NCI-H2081 (cell line): ENCODE measurements at places on chromosomes 2 and 18.
A peak's percentile ranks its signal among the peaks of the same experiment; 100 is the strongest.

- DNase-seq = no peak
Measured at GRCh38 chr2:128452024-128452411, 133.3 kb upstream of the HS6ST1 start.

DNA sequence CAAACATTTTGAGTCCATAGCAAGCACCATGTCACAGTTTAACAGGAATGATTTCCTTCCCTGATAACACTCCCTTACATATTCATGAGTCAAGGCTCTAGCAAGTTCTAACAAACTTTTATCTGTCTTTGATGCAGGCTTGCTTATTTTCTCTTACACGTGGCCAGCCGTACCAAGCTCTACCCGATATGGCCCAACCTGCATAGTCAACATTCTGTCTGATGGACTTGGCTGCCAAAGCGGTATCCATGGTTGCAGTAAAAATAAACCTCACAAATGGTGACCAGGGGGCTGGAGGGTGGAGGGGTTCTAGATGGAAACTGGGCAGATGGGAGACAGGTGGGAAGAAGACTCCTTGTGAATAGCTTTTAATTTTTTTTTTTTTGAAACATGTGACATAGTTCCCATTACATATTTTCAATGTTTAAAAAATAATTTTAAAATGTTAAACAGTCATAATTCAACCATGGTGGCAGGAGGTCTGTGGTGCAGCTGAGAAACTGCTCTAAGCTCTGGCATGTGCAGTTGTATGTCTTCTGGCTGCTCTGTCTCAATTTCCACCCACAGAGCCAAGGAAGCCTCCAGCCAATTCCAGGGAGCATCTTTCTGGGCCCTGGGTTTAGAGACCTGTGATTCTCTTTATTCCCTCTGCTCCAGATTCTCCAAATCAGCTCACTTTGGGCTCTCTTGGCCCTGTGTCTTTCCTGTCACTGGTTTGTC is 20.7 kb upstream of the CXCR1 start:
- DNase-seq = no peak

DNA sequence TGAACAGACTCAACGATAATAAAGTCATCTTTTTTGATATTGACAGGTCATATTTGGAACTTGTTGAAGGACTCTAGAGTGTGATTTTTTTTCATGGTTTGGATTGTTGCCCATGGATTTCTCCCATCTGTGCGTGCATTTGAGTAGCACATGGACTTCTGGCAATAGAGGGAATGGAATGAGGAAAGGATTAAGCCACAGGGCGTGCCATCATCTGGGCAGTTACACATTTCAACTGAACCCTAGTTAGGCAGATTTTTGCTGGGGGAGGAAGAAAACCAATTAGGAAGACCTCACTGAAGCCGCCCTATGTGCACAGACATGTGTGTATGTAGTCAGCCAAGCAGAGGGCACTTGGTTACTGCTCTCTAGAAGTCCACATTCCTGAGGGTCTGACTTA is 72.6 kb downstream of the TPGS2 start:
- no peak for DNase-seq

GRCh38 chr2:98881153-98881650 is 54.8 kb downstream of the CRACDL start:
- DNase-seq = no peak

DNA sequence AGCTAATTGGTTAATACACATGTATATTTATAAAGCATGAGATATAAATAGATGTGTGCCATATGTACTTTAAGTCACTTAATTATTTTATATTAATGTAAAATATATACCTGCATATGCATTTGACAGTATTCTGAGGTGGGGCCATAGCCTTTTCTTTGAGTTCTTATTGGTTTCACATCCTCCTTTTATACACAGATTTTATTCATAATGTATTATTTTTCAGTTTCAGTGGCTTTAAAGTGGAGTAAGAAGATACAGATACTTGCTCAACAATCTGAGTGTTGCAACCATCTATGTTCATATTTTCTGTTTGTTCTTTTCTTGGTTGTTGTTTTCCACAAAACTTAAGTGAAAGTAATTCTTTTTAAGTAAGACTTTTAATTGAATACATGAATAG is 436.5 kb downstream of the RND3 start:
- DNase-seq = no peak

- no peak for DNase-seq
Measured at GRCh38 chr2:162044586-162044985, 29.4 kb downstream of the DPP4 start.

DNA sequence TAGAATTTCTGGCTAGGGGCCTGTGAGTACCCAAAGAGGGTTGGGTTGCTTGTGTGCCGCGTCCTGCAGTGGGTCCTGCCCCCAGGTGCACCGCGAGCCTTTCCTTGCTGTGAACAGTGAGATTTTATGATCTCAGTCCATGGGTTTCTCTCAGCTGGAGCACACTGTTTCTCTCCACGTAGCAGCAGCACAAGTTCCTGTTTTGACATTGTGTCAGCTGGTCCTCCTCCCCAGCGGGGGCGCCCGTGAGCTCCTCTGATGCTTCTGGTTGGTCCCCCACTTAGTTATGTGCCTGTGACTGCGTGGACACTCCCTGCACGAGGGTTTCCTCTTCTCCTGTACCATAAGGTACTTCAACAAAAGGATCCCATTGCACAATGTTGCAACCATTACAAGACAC is 29.8 kb downstream of the TSHZ1 start:
- DNase-seq = no peak

- DNase-seq = no peak
Measured at GRCh38 chr2:176115883-176116813, at the start of gene HOXD10. Gene HOXD10, plus strand, starts transcription at chr2:176116778. Its CDS starts 56 bp downstream, at chr2:176116834.

- DNase-seq = no peak
Measured at GRCh38 chr18:28690836-28691495, 514.0 kb upstream of the CDH2 start.

- DNase-seq = no peak
Measured at GRCh38 chr2:155157711-155158110, 459.2 kb downstream of the KCNJ3 start.

DNA sequence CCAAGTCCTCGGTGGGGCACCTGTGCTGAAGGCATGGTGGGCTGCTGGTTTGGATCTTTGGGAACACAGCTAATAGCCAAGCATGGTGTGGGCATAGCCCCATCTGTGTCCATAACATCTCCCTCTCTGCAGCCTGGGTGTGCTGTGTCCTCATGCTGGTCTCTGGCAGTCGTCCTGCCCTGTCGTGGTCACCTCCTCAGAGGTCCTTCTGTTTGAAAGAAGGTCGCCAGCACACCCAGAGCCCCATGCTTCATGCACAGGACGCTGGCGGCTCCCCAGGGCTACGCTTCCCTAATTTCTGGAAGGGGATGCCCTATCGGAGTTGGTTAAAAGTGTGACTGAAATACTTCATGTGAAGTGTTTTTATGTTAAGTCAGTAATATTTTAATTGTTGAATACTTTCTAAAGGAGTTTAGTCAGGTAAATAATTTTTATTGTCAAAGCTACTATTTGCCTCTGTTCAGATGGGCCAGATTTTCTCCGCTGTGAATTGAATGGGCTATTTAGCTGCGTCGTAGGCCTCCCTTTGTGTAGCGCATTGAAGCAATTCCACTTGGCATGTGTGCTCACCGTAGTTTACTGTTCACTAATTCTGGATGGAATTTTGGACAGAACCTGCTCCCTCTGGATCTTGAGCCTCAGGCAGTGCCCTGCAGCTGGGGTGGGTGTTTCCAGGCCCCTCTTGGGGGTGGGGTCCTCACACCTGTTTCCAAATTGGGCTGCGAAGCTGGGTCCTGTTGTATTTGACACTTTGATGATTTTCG is 81.9 kb downstream of the WDSUB1 start:
- peak; percentile 28 for DNase-seq

DNA sequence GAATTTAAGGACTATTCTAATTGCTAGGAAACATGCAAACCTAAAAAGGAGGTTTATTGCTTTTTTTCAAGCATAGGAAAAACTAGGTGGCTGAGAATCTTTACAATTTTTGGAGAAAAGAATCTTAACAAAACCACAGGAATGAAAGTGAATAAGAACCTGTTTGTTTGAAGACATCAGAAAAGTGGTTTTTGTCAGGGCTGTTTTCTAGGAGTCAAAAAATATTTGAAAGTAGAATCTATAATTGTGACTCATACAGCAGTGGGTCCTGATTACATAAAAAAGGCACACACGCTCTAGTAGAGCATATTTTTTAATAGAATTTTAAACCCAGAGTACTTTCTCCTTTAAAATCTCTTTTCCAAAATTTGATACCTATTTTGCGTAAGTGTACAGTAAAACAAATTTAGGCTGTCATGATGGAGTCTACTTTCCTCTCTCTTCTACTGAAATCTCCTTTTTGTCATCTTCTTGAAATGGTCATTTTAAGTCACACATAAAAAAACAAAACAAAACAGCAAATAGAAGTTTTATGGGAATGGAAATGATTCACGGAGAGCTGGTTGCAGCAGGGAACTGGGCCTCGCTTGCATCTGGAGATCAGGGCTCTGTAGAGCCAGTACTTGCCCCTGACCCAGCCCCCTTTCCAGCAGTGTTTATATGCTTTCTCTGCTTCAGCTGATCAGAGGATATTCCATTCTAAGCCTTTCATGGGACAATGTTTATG is 59.1 kb upstream of the PELI1 start:
- no peak for DNase-seq

DNA sequence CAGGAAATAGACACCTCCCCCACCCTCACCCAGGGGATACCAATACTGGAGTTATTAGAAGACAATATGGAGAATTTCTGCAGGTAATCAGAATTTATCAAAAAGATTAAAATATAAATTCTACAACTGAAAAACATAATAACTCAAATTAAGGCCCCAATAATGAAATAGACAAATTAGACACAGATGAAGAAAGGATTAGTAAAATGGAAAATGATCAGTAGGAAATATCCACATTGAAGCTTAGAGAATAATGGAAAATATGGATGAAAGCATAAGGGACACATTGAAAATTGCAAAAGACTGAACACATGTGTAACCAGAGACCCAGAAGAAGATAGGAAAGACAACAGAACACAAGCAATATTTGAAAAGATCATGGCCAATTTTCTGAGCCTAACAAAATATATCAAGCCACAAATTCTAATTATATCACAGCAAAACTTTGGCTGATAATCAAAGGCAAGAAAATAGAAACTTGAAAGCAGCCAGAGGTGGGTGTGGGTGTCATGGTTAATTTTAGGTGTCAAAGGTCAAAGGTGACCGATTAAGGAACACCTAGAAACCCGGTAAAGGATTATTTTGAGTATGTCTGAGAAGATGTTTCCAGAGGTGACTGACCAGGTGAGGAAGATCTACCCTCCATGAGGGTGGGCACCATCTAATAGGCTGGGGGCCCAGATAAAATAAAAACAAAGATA is 28.2 kb downstream of the BOK start:
- DNase-seq = no peak

GRCh38 chr2:241692448-241692847 is 5.8 kb upstream of the DTYMK start:
- DNase-seq = no peak

DNA sequence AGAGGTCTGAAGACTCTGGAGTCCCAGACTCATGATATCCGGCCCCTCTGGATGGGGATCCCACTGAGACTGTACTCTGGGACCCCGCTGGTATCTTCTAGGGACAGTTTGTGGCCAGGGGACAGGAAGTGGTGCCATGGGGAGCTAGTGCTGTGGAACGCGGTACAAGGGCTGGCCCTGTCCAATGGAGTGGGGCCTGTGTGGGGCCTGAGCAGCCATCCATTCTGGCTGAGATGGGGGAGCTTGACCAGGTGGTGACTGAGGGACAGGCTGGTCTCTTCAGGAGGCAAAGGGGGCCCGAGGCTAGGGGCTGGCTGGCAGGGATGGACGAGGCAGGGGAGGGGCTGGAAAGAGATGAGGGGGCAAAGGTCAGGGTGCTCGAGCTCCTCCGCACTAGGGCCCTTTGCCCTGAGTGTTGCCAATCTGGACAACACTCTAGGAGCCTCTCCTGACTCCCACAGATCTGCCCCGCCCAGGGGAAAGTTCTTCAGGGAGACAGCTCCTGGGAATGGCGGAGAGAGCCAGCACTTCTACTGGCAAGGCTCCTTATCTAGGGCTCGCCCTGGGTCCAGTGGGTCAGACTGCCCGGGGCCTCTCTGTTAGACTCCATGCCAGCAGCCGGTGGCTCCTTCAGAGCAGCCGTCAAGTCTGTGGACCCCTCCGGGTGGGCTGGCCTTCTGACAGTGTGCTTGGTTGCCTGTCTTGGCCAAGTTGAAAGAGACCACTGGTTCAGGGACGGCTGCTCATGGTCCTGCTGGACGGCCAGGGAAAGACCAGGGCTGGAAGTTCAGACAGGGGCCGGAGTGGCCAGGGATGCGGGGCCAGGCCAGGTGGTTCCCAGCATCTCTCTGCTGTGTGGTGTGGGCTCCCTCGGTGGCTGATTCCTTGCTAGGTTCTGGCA is 12.3 kb downstream of the MALL start:
- no peak for DNase-seq

- no peak for DNase-seq
Measured at GRCh38 chr2:3132466-3132865, 245.2 kb downstream of the EIPR1 start.

DNA sequence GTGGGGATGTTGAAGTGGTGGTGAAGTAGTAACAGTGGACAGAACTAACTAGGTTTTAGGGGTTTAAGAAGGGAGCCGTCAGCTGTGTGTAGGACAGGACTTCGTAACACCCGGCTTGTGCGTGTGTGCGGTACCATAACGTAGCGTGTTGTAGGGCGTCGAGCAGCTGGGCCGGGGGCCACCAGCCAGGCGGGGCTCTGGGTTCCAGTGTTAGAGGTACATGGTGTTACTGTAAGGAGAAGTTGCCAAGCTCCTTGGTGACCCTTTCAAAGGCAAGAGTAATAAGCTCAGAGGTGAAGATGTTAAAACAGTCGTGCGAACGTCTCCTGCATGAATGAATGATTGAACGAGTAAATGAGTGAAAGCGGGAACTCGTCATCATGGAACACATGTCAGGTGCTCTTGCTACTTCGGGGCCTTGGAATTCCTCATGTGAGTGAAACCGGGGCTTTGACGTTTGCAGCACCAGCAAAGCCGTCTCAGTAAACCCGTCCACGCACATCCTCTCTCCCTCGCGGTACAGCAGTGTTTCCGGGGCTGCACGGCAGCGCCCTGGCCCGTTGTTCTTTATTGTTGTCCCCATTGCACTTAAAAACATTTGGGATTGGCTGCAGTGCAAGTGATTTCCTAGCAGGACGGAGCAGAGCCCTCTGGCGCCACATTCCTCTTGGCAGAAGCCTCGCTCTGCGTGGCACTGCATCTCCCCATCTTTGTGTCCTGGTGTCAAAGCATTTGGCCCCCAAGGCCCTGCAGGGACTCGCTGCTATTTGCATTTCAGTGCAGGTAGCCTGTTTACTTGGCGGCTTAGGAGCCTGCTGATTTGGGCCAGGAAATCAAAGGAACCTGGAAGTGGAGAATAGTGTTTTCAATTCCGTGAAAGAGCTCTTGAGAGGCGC is 115.0 kb downstream of the GBX2 start:
- no peak for DNase-seq

- DNase-seq = no peak
Measured at GRCh38 chr2:83971547-83971946, 487.5 kb downstream of the SUCLG1 start.

GRCh38 chr18:44602845-44603244 is 77.8 kb upstream of the SETBP1 start:
- DNase-seq = no peak
